HEK293T (cell line): ENCODE measurements at places on chromosomes 7 and 10.
A peak's percentile ranks its signal among the peaks of the same experiment; 100 is the strongest.

DNA sequence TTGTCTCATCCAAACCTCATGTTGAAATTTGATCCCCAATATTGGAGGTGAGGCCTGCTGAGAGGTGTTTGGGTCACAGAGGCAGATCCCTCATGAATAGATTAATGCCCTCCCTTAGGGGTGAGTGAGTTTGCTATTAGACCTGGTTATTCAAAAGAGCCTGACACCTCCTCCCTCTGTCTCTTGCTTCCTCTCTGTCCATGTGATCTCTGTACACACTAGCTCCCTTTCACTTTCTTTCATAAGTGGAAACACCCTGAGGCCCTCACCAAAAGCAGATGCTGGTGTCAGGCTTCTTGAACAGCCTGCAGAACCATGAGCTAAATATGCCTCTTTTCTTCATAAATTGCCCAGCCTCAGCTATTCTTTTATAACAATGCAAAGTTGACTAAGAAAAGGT lies 447.1 kb downstream of the MDFIC start:
- no peak for DNase-seq

GRCh38 chr7:67731704-67732103 lies 735.1 kb downstream of the TYW1 start:
- DNase-seq, result no peak

DNA sequence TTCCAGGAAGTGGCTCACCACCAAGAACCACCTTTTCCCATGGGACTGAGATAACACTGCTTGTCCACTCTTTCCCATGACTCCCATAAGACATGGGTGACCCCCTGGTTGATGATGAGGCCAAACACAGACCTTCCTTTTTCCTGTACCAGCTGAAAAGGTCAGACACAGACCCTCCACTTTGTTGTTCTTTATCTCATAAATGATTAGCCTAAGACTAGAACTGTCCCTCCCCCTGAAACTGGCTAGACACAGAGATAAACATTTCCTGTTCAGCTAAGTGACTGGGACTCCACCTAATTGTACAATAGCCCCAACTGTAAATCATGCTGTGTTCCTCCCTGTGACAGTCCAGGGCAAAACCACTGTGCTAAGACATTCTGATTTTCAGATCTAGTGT lies 8.2 kb upstream of the NRG3 start:
- DNase-seq, result no peak

DNA sequence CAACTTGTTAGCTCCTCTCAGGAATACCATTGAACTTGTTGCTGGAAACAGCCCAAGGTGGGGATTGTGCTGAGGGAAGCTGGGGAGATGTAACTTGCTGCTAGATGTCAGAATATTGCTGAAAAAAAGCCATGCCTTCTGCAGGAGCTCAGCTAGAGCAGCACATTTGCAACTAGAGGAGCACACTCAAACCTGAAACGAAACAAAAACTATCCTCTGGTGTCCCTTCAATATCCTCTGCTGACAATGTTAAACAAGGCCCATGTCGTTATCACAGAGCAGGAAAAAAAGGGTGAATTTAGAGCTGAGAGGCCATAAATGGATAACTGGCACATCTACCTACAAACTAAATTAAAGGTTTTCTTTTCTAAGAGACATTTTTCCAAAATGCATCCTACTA lies 53.7 kb upstream of the MACC1 start:
- no peak for DNase-seq

- no peak for DNase-seq
These were observed 12.0 kb upstream of the PARD3 start for GRCh38 chr10:34826857-34827766.

DNA sequence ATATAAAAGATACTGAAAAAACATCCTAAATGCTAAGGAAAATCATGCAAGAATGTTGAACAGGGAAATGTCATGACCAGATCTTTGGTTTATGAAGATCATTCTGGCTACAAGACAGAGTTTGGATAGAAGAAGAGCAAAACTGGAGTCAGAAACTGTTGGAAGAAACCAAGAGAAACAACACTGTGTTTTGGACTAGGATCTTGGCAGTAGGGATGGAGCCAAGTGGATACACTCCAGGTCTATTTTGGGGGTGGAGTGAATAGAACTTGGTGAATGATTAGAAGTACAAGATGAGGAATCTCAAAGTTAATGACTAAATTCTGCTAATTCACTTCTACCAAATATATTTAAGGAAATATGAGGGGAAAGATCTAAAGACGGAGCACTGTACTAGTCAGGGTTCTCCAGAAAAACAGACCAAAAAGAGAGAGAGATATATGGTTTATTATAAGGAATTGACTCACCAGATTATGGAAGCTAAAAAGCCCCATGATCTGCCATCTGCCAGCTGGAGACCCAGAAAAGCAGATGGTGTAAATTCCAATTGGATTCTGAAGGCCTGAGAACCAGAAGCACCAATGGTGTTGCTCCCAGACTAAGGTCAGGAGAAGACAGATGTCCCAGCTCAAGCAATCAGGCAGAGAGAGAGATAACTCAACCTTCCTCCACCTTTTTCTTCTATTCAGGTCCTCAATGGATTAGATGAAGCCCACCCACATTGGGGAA lies 254.9 kb downstream of the TRIL start:
- DNase-seq, result no peak

- DNase-seq, result no peak
These were observed 76.9 kb upstream of the RET start for GRCh38 chr10:43000021-43000411.

DNA sequence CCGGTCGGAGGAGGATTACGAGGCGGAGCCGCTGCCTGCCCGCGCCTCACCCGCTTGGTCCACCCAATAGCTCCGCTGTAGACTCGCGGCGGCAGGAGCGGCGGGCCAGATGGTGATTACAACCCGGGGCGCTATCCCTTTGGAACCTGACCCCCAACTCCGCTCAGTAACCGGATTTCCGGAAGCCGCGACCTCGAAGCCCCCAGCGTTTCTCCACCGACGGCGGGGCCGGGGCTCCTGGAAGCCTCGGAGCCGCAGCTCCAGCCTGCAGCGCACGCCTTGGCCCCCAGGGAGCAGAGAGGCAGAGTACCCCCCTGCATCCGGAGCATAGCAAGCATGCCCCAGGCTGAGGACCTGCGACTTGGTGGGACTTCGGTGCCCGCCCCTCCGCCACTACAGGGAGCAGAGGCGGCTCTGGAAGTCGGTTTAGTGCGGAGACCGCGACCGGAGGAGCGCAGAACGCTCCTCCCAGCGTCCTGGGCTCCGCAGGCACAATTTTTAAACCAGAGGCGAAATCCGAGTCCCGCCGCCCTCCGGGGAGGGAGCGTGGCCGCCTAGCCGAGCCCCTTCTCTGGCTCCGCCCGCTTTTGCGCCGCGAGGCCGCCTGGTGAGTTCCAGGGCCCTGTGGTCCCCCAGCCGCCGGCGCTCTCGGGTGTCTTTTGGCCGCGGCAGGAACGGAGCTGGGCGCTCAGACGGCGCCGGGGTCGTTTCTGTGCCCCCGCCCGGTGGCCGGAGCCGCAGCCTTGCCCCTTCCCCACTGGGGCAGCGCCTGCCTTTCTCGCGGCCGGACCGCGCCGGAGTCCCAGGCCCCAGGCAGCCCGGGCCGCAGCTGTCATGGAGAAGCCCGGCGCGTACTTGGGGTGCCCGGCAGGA lies 28.2 kb upstream of the BMS1 start:
- peak; percentile 39 for DNase-seq

GRCh38 chr7:110929480-110930249 lies 161.3 kb upstream of the LRRN3 start:
- no peak for DNase-seq

DNA sequence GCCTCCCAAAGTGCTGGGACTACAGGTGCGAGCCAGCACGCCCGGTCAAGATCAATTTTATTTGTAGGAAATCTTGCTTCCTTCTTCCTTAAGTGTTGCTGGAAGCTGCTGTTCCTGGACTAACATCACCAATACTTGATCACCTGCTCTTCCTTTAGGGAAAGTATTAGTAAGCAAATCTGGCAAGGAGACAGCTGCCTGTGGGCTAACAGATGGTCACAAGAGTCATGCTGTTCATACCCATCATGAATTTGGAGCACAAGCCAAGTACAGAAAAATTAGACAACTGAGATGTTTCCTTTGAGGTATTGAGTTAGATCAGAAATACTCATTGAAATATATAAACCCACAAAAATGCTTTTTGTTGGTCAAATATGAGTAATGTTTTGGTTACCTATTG lies 27.9 kb downstream of the BAIAP2L1 start:
- no peak for DNase-seq
